CD4-positive, alpha-beta memory T cell (primary cell): ENCODE measurements at places on chromosomes 3 and 15. TPM values are rescaled to one million over a fixed set of nuclear protein-coding genes. Genes with fewer than 3 reads are reported as not detected.

The GOLGA8K gene
- total RNA-seq, result 0.96 TPM

The MAGEL2 gene
- total RNA-seq, result not detected

GRCh38 chr3:78889348-78889747, 878.5 kb downstream of the ROBO1 start:
- H3K27ac ChIP-seq, result no peak overlapping the region
- H3K4me1 ChIP-seq, result no peaks in the 10 kb centered on the region
- DNase-seq, result no peak
- no peaks in the 10 kb centered on the region for H3K27me3 ChIP-seq
- H3K4me3 ChIP-seq, result no peak overlapping the region

The TRIM42 gene
- total RNA-seq, result not detected

The RETNLB gene
- total RNA-seq, result not detected

The SMAD3 gene
- total RNA-seq, result 197 TPM

- H3K4me1 ChIP-seq, result no peaks in the 10 kb centered on the region
- no peaks in the 10 kb centered on the region for H3K27me3 ChIP-seq
- no peak overlapping the region for H3K27ac ChIP-seq
- H3K36me3 ChIP-seq, result no peaks in the 10 kb centered on the region
Observed at GRCh38 chr3:23450806-23451205, 247.7 kb downstream of the UBE2E2 start.

- H3K4me3 ChIP-seq, result no peak overlapping the region
- DNase-seq, result no peak
- H3K4me1 ChIP-seq, result no peaks in the 10 kb centered on the region
- no peaks in the 10 kb centered on the region for H3K36me3 ChIP-seq
Observed at GRCh38 chr3:47202542-47202941, 38.6 kb upstream of the SETD2 start.

DNA sequence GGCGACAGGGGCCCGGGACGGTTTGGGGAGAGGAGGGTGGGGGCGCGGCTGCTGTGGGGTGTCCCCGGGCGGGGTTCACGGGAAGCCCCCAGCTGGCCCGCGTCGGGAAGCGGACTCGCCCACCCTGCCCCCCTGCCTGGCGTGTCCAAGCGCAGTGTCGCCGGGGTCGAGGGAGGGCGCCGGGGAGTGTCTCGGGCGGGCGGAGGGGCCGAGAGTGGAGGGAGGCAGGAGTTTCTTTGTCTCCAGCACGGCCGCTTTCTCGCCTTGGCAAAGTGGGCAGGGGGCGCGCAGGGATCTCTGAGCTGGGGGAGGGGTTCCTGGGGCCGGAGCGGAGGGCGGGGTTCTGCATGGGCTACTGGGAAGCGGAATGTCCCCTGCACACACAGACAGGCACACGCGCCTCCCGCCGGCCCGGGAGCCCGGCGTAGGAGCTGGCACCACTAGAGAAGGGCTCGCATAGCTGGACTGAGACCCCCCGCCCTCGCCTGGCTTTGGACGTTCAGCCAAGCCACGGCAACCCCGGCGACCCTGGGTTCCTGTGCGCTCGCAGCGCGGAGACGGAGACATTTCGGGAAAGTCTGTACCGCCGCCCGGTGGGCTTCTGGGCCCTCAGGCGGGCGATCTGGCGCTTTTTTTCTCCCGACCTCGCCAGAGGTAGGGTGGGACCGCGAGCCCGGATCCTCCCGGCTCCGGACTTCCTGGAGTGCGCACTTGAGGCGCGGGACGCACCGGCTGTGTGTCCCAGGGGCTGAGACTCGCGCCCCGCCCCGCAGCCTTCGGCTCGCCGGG, 822 bp downstream of the ST8SIA2 start:
- H3K27ac ChIP-seq, result no peak overlapping the region
- H3K4me3 ChIP-seq, result no peak overlapping the region
- no peaks in the 10 kb centered on the region for H3K36me3 ChIP-seq
